GM12878 (cell line): ENCODE measurements at places on chromosomes 4 and X.

GRCh38 chr4:180657881-180658280 lies 1585.3 kb upstream of the TENM3 start:
- no peak for DNase-seq

DNA sequence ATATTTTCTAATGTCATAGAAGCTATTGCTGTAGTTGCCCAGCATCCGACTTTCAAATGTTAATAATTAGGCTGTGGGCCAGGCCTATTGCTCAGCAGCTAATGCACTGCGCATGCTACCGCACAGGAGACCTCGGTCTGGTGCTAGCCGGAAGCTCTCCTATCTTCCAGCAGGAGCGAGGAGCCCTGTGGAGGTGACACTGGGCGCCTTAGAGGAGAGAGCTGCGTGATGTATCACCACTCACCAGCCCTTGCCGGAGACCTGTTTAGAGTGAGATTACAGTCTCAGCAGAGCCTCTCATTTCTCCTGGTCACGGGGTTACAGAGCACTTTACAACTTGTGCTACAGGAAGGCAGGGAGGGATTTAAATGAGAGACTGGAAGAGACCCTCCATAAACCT lies 31.1 kb upstream of the MID1IP1 start:
- DNase-seq = no peak

DNA sequence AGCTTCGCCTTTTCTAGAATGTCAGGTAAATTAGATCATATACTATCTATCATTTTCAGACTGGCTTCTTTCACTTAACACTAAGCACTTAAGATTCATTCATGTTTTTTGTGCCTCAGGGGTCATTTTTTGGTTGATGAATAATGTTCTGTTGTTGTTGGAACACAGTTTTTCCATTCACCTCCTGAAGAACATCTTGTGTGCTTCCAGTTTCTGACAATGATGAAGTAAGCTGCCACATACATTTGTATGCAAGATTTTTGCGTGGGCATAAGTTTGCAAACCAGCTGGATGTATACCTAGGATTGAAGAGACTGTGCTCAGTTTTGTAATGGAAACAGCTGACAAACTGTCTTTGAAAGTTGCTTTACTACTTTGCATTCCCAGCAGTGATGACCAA lies 37.6 kb downstream of the MAGEA9 start:
- no peak for DNase-seq

DNA sequence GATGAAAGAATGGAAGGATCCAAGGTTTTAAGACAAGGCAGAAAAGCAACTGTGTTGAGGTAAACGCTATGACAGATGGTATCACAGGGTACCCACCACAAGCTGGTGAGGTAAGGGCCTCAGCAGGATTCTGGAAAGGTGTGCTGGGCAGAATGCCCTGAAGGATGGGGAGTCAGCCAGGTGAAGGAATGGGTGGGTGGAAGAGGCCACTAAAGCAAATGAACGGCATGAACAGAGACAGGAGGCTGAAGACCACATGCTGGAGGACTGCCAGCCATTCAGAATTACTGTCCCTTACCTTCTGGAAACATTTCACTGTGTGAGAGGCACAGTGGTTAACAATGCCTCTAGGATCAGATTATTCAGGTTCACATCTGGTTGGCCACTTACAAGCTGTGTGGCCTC lies 23.6 kb downstream of the GPRIN3 start:
- DNase-seq = no peak

- DNase-seq = no peak
Measured at GRCh38 chrX:94854251-94854650, 1180.2 kb downstream of the FAM133A start.

GRCh38 chr4:682490-683172 lies 6.3 kb downstream of the SLC49A3 start:
- DNase-seq = no peak

DNA sequence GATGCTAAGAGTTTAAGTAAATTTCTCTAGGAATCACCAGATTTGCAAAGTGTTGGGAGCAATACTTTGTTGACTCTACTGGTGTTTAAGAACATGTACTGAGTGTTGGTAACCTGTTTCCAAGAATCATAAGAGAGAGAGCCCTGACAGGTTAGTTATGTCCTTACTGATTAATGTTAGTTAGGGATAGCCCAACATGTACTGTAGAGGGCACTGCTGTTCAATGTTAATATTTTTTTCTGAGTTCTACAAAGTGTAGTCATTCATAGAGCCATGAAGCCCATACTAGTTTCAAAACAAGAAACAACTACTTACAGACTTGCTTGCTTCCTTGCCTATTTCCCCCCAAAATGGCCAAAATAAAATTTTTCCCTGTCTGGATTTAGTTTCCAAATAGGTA lies 11.9 kb downstream of the TMPRSS11D start:
- DNase-seq = no peak

GRCh38 chr4:121988950-121989349 lies 37.1 kb upstream of the TRPC3 start:
- DNase-seq = no peak

DNA sequence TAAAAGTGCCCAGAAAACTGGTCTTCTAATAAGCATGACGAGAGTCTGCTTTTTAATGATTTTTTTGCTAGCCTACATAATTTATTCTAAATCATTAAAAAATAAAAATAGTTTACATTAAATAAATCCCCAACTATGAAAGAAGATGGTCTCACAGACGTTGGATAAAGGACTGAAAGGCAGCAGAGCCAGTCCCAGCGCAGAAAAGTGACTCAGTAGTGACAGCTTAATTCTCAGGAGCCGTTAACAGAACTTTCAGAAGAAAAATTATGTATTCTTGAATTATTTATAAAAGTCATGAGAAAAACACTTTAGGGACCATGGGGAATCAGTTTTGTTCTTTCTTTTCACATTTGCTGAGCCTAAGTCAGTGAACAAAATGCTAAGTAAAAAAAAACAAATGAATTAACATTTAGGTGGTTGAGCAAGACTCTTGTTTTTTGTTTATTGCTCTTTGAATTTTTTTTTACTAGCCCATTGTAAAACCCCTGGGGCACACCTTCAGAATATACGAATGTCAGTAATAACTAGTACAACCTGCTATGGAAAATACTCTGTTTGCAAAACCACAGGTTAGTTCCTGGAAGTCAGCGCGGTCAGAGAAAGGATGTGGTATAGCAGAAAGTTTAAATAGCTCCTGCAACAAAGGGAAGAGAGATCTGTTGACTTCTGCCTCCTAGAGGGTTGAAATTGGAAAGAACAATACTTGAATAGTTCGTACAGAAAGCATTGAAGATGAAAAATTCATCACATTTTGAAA lies 50.4 kb upstream of the CCDC160 start:
- DNase-seq = peak; percentile 21

GRCh38 chrX:11864171-11864570 lies 106.1 kb downstream of the MSL3 start:
- DNase-seq = no peak

- no peak for DNase-seq
Measured at GRCh38 chr4:129167640-129168260, 71.8 kb downstream of the C4orf33 start.

DNA sequence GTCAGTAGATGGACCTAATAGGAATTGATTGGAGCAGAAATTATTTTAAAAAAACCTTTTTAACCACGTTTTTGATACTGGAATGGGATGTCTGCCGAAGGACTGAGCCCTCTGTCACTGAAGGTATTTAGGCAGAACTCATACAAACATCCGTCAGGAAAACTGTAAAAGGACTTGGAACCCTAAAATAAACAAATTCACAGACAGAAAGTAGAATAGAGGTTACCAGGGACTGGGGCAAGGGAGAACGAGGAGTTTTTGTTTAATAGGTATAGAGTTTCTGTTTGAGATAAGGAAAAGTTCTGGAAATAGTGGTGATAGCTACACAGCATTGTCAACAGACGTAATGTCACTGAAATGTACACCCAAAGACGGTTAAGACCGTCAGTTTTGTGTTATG lies 105.5 kb downstream of the BCOR start:
- DNase-seq = no peak

DNA sequence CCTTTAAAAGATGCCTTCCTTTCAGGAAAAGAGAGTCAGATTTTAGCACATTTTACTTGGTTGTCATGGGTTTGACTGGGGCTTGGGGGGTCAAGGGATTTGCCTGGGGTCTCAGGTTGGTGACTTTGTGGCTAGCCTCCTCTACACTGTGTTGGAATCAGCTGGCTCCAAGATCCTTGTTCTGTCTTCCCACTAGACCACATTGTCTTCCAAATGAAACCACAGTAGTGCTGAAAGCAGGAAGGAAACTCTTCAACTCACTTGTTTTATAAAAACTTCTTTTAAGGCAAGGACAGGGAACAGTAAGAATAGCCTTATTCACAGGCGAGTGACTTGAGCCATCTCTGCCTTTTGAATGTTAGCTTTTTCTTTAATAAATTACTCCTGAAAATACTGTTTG lies 37.0 kb upstream of the OTUD4 start:
- DNase-seq = no peak

DNA sequence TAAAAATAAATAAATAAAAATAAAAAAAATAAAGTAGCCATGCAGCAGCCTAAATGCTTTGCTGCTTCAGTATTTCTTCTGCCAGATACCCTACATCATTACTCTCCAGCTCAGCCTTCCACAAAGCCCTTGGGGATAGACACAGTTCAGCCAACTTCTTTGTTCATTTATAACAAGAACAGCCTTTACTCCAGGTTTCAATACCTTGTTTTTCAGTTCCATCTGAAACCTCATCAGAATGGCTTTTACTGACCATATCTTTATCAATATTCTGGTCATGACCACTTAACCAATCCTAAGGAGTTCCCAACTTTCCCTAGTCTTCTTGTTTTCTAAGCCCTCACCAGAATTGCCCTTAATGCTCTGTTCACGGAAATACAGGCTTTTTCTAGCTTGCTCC lies 128.3 kb upstream of the MED14 start:
- DNase-seq = no peak

DNA sequence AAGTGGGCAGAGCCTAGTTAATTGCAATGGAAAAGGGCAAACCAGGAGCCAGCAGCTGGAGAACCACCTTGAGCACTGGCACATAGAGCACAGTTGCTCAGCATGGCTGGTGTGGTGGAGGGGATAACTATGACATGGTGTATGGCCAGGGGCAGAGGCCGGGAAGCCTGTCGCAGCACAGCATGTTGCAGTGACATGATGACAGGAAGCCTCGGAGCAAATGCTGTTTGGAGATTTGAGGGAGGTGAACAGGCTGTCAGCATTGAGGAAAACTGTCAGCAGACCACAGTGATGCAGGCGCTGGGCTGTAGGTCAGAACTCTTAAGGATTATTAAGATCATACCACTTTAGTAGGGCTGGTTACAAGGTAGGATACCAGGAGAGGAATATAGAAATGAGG lies 228.7 kb downstream of the CBR4 start:
- DNase-seq = no peak

DNA sequence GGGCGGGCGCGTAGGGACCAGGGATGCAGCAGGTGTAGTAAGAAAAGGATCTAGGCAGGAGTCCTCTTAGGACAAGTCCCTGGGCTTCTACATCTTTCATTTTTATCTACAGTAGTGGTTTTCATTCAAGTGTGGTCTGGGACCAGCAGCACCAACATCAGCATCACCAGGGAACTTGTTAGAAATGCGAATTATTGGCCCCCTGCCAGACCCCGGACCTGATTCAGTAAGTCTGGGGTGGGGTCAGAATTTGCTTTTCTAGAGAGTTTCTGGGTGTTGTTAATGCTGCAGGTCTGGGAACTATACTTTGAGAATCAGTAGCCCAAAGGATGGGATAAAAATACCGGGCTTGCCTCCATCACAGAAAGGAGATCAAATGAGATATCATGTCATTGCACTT lies 1.3 kb upstream of the PCYT1B start:
- no peak for DNase-seq

DNA sequence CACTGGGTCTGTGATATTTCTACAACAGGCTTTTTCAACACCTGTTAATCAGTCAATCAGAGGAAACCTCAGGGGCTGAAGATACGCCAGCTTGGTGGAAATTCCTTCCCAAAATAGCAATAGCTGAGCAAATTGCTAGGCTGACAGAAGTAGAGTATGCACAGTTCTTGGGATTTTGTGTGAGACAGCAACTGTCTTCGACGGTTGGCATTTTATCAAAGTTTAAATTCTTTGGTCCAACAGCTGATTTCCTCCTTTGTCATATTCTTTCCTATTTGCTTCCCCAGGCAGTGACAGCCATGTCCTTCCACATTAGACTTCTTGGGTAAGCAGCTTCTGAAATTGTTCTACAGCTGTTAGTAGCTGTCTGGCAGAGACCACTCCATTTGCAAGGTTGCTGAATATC lies 8.0 kb upstream of the PALLD start:
- no peak for DNase-seq

- DNase-seq = no peak
Measured at GRCh38 chr4:71202705-71203104, 136.1 kb upstream of the SLC4A4 start.

DNA sequence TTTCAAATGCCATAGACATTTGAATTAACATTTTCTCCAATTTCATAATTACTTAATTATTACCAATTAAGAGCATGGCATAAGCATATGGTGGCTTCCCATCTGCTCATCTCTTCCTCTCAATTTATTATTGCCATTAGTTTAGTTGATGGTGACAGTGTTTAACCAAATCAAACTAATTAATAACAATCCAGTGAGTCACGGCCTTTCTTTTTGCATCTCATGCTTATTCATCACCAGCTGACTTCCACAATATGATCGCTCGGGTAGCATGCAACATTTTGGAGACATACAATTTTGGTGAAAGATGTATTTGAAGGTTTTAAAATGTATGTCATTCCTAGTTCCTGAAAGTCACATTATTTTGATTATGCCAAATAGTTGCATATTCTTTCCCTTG lies 172.8 kb upstream of the TACR3 start:
- no peak for DNase-seq

- DNase-seq = no peak
Measured at GRCh38 chr4:117383468-117383867, 298.1 kb upstream of the TRAM1L1 start.

GRCh38 chrX:120697053-120697452 lies 67.2 kb upstream of the C1GALT1C1 start:
- DNase-seq = peak; percentile 66

GRCh38 chr4:183860731-183861130 lies 44.4 kb upstream of the STOX2 start:
- DNase-seq = no peak

DNA sequence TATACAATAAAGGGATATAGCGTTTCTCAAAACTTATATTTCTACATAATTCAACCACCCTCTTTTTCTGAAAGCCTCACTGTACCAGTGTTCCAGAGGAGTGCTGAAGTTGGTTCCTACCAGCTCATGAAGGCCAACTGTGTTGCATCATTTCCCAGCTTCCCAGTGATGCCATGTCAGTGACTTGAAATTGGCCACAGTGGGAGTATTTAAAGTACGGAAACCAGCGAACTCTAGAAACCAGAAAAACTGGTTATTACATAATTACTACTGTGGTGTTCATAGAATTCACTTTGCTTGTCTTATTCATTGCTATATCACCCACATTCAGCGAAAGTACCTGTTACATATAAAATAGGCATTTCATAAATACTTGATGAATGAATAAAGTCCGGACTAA lies 135.4 kb downstream of the GC start:
- DNase-seq = no peak

DNA sequence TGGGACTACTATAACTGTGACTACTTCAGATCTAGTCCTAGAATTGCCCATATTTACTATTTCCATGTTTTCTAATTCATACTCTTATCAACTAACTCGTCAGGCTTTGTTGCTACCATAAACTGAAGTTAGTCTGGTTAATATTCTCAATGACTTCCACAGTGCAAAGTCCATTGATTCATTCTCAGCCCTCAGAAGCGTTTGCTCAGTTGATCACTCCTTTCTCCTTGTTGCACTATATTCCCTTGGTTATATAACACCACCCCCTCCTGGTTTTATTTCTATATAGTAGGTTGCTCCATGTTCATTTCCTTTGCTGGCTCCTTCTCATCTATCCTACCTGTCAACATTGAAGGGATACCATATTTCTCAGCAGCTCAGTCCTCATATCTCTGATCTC lies 27.2 kb upstream of the SLC6A14 start:
- DNase-seq = no peak
